ENCODE measurements at places on chromosomes 12 and 14.

GRCh38 chr12:119528241-119528640 is 65.3 kb upstream of the TMEM233 start:
- no peak for DNase-seq

GRCh38 chr12:103780093-103780440 is 61.0 kb downstream of the NT5DC3 start:
- no peak for DNase-seq

DNA sequence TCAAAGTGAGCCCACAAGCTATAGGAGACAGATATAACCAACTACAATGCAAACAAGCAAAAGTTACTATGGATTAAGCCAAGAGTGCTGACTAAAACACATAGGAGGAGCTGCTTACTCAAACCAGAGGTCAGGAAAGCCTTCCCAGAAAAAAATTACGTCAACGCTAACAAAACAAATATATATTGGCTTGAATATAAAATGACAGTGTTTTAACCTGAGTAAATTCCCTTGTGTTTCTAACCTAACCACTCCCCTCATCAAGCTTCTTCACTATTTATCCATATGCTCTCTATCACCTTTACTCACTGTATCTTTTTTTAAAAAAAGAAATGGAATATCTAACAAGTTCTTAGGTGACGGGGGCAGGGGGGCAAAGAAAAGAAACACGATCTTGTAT is 115.9 kb downstream of the MED13L start:
- DNase-seq, result no peak

DNA sequence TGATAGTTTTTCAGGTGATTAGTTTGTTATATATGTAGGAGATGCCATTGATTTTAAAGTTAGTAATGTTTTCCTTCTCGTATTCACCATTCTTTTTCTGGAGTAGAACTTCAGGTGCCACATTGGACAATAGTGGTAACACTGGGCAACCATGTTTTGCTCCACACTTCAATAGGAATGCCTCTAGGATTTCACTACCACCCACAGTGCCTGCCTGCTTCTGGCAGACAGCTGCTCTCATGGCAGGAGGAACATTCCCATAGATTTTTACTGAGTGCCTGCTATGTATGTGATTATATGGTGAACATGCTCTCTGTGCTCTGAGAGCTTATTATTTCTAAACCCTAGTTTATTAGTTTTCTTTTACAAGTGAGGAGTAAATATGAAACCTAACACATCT is 53.7 kb downstream of the GCH1 start:
- no peak for DNase-seq

- no peak for DNase-seq
These were observed 4.0 kb downstream of the FGF6 start for GRCh38 chr12:4441355-4442335.
